NCI-H2081 (cell line): ENCODE measurements at places on chromosomes 1 and 21.

DNA sequence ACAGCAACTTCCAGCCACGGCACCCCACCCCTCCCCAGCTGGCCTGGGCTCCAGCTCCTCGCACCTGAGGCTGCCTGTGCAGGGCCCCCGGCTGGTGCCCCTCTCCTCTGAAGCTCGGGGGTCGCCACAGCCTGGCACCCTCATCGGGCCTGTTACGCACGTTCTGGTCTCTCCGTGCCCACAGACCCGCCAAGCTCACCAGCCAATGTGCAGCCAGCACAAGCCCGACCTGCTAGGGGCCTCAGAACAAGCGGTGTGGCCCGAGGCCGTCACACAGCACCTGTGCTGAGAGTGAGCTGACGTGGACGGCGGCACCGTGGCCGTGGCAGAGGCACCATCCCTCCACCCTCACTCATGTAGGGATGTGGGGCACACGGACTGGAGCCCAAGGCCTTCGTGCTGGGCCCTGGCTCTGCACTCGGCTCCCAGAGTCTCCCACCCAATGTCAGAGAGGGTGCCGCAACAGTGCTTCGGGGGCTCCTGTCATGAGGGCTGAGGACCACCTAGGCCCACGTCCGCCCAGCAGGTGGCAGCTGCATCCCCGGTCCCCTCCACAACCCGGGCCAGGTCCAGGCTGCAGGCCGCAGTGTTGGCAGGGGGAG is 4.4 kb upstream of the SAMD11 start:
- DNase-seq: no peak

DNA sequence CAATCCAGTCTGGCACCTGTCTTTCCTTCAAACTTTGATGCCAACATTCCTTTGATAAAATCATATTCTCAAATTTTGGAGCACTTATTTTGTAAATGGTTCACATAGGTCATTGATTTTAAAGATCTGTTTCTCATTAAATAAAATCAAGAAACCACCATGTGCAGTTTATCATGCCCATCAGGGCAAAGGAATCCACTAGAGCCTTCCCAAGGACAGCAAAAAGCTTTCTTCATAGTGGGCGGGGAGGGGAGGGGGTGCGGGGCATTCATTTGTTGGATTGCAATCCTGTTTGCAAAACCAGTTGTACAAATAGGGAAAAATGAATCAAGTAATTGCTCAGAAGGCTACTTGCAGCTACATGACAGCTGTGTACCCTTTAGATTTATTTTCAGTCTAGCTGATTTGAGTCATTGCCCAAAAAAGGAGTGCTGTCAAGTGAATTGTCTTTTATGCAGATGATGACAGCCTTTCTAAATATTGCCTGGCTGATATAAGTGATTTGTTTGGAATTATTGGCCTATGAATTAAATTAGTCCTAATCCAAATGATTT is 23.0 kb downstream of the LRRC8B start:
- peak; percentile 49 for DNase-seq

GRCh38 chr1:1120866-1121591 is 5.1 kb upstream of the C1orf159 start:
- peak; percentile 40 for DNase-seq

- DNase-seq: no peak
These were observed 43.2 kb downstream of the DNM3 start for GRCh38 chr1:171884475-171884874.

GRCh38 chr21:36707763-36708285 is 8.9 kb downstream of the SIM2 start:
- DNase-seq: no peak

- no peak for DNase-seq
These were observed 49.7 kb downstream of the RAP1A start for GRCh38 chr1:111669268-111669667.

DNA sequence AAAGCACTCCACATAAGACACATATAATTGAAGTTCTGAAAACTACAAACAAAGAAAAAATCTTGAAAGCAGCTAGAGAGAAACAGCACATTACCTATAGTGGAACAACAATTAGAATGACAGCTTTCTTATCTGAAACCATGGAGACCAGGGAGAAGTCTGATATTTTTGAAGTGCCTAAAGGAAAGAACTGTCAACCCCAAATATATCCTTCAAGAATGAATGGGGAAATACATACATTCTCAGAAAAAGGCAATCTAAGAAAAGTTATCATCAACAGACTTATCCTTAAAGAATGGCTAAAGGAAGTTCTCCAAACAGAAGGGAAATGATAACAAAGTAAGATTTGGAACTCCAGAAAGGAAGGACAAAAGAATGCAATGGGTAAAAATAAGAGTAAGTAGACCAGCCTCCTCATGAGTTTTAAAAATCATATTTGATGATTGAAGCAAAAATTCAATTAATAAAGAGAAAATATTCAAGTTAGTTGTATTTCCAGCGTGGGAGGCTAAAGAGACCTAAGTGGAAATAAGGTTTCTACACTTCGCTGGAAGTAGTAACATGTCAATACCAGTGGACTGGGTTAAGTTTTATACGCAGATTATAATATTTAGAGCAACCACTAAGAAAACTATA is 170.8 kb upstream of the SAMSN1 start:
- DNase-seq: no peak

GRCh38 chr1:219670426-219671149 is 57.7 kb upstream of the ZC3H11B start:
- no peak for DNase-seq

GRCh38 chr1:8423692-8424538 is 106.0 kb downstream of the SLC45A1 start:
- DNase-seq: peak; percentile 82

DNA sequence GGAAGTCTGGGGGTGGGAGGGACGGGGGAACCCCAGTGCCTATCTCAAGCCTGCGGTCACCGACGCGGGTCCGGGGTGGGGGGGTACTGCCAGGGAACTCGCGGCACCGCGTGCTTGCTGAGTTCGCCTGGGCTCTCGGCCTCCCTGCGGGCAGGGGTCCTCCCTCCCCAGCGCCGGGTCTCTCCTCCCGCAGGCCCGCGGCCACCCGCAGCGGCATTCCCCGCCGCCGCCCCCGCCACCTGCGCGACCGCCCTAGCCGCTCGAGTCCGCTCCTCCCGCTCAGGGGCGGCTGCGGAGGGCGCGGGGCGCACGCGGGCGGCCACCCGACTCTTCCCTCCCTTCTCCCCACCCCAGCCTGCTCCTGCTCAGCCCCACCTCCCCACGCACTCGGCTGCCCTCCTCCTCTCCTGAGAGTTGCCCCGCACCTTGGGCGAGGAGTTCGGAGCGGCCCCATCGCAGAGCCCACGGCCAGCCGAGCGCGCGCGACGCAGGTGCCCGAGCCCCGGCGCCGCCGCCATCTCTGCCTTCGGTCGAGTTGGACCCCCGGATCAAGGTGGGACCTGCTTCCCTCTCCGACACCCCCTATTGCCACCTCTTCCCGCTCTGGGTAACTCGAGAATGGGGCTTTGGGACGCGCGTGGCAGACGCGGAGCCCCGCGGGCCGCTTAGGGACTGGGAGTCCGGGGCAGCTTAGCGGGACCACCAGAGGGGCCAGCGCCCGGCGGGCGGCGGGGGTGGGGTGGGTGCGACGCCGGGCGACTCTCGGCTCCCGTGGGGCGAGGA is 105.0 kb downstream of the LEPR start:
- no peak for DNase-seq

DNA sequence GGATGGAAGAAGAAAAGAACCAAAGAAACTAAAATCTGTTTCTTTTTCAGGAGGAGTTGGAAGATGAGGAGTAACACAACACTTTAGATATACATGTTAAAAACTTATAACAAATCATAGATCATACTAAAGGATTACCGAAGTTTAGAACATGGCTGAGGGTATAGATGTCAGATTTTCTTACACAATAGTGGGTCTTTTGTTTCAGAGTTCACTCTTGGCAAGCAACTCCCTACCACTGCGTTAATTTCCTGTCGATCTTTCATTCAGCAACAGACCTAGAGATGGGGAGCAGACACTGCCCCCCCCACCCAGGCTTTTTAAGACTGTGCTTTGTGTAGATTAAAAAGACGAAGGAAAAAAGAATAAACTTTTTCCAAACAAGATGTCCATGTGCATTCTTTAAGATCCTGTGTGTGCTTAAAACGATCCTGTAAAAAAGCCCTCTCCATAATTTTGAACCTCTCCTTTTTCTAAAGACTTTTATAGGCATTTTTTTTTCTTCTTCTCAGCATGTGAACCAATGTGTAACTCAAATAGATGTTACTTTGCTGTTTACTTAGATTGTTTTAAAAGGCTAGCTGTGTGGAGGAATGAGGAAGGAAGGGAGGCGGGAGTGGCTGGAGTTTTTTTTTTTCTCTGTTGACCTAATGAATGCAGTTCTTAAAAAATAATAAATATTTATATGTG is 50.4 kb downstream of the NFIA start:
- DNase-seq: no peak

DNA sequence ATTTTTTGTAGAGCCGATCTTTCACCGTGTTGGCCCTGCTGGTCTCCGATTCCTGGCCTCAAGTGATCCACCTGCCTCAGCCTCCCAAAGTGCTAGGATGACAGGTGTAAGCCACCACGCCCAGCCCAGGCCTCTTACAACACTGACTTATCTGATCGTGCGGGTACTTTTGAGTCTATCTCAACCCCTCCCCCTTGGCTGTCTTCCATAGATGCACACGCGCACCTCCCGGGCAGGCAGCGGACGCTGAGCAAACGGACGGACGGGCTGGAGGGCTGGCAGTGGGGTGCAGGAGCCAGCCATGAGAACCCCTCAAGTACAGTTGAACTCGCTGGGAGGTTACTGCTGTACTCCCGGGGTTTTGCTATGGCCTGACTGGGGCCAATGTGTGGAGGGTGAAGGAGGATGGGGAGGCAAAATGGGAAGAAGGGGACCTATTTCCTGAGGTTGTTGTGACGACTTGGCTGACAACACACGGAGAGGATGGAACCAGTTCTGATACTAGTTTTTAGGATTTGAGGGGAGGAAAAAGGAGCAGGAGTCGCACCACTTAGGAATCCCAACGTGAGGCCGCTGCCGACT is 959 bp downstream of the CD58 start:
- DNase-seq: peak; percentile 29

GRCh38 chr1:232845406-232845955 is 40.3 kb downstream of the MAP10 start:
- DNase-seq: no peak

DNA sequence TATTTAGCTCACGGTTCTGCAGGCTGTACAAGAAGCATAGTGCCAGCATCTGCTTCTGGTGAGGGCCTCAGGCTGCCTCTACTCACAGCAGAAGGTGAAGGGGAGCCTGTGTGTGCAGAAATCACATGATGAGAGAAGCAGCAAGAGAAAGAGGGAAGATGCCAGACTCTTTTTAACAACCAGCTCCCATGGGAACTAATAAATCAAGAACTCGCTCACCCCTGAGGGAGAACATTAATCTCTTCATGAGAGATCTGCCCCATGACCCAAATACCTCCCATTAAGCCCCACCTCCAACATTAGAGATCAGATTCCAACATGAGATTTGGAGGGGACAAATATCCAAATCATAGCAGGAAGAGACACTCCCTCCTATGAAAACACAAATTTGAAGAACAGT is 74.1 kb downstream of the OLFML2B start:
- no peak for DNase-seq

DNA sequence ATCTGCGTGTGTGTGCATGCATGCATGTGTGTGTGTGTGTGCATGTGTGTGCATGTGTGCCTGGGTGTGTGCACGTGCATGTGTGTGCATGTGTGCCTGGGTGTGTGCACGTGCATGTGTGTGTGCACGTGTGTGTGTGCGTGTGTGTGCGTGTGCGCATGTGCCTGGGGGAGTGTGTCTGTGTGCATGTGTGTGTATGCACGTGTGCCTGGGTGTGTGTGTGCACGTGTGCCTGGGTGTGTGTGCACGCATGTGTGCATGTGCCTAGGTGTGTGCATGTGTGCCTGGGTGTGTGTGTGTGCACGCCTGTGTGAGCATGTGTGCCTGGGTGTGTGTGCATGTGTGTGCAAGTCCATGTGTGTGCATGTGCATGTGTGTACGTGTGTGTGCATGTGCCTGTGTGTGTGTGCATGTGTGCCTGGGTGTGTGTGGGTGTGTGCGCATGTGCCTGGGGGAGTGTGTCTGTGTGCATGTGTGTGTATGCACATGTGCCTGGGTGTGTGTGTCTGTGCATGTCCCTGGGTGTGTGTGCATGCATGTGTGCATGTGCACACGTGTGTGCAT is 29.3 kb upstream of the COL6A2 start:
- DNase-seq: no peak

DNA sequence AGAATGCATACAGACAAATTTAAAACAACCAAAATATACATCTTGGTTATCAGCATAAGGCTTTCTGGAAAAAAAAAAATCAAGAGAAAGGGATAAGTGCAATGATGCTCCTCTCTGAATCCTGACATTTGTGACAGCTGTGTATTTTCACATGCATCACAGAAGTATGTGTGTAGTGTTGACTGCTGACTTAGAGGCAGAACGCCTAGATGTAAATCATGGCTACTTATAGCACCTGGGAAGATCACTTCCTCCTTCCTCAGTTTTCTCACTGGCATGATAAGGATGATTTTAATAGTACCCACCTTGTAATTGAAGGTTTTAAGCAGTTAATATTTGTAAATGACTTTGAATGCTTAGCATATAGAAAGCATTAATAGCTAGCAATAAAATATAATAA is 112.5 kb downstream of the MRPL39 start:
- no peak for DNase-seq

DNA sequence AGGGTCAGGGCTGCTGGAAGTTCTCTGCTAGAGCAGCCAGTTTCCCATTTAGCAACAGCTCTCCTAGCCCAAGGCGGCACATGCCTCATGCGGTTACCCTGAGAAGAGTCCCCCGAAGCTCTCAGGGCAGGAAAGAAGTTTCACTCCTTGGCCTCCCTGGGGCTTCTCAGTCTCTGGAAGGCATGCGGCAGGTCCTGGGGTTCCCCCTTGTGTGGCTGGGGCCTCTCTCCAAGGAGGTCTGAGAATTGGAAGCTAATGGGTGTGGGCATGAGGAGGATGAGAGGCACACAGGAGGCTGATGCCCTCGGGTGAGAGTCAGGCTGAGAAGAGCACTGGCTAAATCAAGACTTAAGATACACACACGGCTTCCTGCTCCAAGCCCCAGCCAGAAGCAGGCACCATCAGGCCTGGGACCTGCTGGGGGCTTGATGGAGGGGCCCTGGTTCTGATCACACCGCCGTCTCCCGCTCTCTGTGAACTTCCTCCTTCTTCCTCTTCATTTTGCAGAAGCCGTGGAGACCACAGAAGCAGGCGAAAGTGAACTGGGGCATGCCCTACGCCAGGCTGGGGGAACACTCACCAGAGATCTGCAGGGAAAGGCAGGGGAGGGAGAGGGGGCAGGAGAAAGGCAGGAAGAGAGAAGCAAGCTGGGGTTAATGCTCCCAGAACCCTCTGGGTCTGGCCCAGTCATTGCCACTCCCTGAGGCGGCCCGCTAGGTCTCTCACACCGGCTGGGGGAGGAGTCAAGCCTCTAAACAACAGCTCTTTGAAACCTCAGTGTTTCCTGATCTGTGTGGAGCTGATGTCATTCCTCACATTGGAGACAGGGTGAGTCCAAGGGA is 15.1 kb downstream of the BLACAT1 start:
- DNase-seq: peak; percentile 28

- DNase-seq: no peak
These were observed 50.7 kb downstream of the SYT2 start for GRCh38 chr1:202659541-202659940.

GRCh38 chr1:157111396-157112165 is 12.0 kb upstream of the ETV3L start:
- no peak for DNase-seq

GRCh38 chr21:41570791-41571355 is 62.9 kb upstream of the TMPRSS2 start:
- no peak for DNase-seq
